ENCODE measurements at places on chromosomes 13 and 19.

- DNase-seq, result no peak
Observed at GRCh38 chr13:33787051-33787591, 30.8 kb upstream of the RFC3 start.

DNA sequence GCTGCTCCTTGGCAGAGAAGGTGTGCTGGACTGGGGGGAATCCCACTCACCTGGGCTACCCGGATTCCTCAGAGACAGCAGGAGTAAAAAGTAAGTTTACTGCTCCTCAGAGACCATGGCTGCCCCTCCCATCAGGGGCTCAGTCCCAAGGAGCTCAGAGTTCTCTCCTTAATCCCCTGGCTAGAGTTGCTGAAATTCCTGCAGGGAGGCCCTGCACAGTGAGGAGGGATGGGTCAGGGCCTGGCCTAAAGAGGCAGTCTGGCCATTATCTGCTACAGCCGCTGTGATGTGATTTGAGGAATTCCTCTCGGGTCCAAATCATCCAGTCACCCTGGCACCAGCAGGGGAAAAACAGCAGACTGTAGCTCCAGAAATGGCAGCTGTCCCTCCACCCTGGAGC is 502.5 kb downstream of the PCDH17 start:
- DNase-seq, result no peak

DNA sequence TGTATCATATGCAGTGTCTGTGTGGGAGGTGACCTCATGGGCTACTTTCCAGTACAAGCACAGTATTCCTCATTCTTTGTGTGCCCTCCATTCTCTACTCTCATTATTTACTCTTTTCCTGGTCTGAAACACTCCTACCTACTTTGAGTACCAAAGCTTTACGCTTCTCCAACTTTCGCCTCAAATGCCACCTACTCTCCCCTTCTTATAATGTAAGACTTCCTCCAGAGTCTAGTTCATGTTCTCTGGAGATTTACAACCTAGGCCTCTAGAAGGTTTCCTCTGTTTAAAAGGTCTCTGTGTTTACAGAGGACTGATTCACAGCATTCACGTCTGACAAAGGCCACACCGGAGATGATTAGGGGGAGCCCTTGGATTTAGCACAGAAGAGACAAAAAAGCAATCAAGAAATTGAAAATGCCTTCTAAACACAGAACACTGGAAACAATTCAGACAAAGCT is 302.0 kb downstream of the KLF12 start:
- peak; percentile 20 for DNase-seq

DNA sequence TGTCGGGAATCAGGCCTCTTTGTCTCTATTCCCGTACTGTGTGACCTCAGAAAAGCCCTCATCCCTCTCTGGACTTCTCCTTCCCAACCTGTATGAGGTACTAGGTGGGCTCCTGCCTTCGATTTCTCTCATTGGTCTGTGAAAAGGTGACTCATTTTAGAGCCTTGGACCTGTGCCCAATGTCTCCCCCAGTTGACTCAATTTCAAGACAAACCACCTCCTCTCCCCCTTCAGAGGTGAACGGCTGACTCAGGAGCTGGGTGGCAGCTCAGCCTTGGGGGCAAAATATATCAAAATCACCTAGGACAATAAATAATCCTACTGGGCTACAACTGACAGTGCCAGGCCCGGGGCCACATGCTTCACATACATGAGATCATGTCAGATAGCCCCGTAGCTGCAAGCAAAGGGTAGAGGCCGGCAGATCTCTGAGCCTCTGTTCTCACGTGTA is 630 bp downstream of the COQ8B start:
- DNase-seq, result no peak

GRCh38 chr13:29496241-29496712 is 99.2 kb downstream of the SLC7A1 start:
- DNase-seq, result no peak

DNA sequence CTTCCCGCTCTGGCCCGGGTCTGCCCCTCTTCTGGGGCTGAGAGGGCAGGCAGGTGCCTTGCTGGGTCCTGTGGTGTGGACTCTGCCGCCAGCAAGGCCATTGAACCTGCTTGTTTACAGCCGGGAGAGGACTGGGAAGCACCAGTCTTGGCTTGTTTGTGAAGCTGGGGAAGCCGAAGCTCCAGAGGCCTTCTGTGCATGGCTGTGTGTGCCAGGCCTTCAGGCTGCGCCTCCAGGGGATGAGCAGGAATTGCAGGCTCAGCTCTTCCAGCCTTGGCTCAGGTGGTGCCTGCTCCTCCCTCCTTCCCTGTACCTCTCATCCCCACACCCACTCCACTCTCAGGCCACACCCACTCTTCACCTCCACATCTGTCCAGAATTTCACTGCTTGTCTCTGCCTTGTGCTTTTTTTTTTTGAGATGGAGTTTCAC is 17.5 kb downstream of the NDUFB7 start:
- DNase-seq, result no peak

DNA sequence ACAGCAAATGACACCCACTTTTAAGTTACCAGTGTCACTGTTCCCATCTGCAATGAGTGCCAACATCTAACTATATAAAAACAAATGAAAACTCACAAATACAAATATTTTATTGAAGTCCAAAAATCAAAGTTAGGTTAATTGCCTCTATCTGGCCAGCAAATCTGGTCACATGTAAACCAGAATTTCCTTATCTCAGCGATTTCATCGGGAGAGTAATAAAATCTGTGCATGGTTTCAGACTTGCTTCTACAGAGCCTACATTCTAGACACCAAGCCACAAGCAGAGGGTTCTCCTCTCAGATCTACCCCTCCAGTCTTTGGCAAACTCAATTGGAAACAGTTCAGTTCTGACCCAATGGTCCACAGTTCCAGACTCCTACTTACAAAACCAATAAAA is 189.6 kb downstream of the ABCC4 start:
- no peak for DNase-seq

DNA sequence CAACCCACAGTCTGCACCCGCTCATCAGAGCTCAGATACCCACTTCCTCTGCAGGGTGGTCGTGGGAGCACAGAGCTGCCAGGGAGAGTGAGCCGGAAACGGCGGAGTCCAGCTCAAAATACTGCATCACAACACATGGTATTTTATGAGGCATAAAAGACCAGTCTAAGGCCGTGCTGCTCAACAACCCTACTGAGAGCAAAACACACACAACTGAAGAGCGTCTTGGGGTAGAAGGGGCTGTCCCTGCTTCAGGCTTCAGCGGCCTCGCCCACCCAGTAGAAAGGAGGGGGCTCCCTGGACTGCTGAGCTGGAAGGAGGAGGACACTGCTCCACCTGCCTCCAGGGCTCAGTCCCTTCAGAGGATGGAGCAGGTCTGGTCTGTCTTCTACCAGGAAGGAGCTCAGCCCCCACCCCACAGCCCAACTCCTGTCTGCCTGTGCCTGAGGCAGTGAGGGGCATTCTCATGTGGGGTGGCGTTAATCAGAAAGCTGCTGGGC is 36.9 kb downstream of the NAXD start:
- DNase-seq, result no peak

DNA sequence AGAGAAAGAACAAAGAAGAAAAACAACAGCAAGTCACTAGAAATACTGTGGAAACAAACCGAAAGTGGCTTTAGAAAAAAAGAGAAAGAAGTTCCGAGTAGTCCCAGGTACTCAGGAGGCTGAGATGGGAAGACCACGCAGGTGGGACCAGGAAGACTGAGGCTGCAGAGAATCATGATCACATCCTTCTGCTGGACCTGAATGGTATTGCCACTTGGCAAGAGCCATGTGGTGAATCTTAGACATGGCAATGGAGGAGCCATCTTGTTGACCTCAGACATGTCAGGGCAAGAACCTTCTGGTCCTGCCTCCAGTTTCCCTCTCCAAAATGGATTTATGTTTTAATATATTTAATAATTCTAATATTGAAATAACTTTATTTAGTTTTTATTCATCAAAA is 37.4 kb upstream of the ZNF724 start:
- no peak for DNase-seq

DNA sequence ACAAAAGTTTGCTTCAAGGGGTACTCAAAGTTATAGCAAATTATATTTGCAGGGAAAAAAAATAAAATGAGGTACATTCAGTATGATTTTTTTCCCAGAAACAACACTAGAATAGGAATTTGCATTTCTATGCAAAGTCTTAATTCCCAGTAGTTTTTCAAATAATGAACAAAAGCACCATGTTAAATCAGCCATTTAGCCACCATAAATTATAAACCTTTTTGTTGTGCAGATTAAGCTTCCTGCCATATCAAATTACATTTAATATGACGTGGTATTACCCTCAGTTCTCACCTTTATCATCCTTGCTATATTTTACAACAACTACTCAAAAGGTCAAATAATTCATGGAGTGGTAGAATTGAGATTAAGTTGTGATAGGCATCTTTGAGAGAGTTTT is 136.6 kb upstream of the FRY start:
- no peak for DNase-seq

DNA sequence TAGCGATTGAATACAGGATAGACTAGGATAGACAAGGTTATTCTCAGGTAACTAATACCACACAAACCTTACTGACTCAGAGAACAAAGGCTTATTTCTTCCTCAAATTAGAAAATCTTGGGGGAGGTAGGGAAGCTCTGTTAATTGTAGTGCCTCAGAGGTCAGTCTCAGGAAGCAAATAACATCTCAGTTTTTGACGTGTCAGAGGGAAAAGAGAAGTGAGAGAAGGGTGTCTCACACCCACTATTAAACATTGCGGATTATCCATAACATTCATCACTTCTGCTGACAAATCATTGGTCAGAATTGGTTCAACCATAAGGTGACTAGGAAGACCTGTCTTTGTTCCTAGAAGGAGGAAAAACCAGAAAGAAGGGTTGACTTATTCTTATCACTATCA is 579.4 kb upstream of the MIR17HG start:
- no peak for DNase-seq

DNA sequence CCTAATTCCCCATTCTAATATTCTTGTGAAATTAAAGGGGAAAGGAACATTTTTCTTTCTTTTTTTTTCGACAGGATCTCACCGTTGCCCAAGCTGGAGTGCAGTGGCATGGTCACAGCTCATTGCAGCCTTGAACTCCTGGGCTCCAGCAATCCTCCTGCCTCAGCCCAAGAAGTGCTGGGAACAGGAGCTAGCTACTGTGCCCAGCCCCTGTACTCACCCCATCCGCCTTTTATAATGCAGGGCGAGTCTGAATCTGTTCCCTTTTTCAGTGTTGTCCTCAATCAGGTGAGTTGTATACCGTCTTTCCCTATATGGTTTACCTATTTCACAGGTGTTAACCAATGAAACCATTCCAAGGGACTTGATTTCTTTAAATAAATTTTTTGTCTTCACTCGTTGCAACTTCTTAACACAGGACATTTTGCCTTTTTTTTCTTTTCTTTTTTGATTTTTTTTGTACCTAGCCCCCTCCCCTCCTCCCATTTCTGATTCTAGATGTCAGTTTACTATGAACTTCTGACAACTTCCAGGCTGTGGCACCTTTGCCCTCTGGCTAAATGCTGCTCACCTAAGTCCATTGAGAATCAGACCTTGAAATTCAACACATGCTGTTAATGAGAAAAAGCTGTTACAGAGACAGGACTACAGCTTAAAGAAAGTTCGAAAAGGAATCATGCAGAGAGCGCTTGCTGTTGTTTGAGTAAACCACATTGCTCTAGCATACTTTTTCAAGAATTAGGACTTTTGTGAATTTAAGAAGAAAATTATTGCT is 562.1 kb upstream of the KLF12 start:
- no peak for DNase-seq

DNA sequence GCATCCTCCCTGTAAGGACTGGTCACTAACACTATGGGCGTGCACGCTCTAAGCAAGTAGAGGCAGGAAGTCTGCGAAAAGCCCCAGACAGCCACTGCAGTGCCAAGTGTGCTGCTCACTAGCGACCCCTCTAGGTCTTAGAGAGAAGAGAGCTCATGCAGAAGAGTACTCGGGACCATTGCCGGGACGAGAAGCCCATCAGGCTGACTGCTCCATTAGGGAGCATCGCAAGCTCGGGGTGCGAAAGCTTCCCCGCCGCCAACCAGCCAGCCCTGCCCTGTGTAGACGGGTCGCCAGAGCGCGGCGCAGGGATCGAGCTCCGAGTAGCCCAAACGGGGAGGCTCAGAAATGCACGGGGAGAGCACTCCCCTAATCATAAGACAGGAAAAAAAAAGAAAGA is 16.6 kb downstream of the POU4F1 start:
- no peak for DNase-seq

- DNase-seq, result no peak
Observed at GRCh38 chr19:38544569-38545315, 73.0 kb downstream of the MAP4K1 start.

- DNase-seq, result no peak
Observed at GRCh38 chr13:45373162-45373547, 32.2 kb upstream of the TPT1 start.

DNA sequence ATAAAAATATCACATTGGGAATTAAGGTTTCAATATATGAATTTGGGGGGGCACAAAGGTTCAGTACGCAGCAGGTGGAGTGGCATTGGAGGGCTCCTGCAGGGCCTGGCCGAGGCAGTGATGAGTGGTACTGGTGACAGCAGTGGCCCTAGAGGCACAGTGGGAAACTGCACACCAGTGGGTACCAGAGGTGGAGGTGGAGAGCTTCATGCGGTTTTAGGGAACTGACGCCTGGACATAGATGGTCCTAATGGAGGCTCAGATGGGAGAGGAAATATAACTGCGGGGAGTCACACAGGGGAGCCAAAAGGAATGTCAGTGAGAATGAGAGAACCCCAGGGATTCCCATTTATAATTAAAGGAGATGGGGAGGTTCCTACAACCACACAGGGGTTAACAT is 156.2 kb downstream of the COG6 start:
- no peak for DNase-seq

- no peak for DNase-seq
Observed at GRCh38 chr13:50334944-50335343, 319.7 kb downstream of the KCNRG start.

- no peak for DNase-seq
Observed at GRCh38 chr13:44180876-44181536, 192.6 kb upstream of the SERP2 start.

DNA sequence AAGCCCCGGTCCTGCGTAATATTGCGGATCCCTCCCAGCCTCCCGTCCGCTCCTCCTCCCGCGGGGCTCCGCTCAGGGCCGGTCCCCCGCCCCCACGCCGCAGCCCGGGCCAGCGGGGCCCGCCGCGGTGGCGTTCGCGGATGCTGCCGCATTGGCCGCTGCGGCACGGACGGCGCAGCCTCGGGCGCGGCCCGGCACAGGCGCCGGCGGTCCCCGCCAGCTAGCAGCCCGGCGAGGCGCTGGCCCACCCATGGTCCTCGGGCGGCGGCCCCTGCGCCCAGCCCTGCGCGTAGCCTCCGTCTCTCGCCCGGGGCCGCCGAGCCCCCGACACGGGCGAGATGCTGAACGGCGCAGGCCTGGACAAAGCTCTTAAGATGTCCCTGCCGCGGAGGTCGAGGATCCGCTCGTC is at the start of gene ATP8A2:
TSS of gene ATP8A2 (plus strand) at position 100 of the 409 bp plus-strand sequence. CDS start at position 339, 239 bp downstream.
- DNase-seq, result no peak

Data from right renal cortex interstitium (tissue), 3 donors.